Muscle of back (tissue), 13 donors: ENCODE measurements at places on chromosomes 3 and 15.
A peak's percentile ranks its signal among the peaks of the same experiment; 100 is the strongest.

GRCh38 chr15:51170882-51171633, 76.4 kb upstream of the TNFAIP8L3 start:
- no peak for DNase-seq

GRCh38 chr3:18233987-18234716, 191.0 kb downstream of the SATB1 start:
- no peak for DNase-seq

DNA sequence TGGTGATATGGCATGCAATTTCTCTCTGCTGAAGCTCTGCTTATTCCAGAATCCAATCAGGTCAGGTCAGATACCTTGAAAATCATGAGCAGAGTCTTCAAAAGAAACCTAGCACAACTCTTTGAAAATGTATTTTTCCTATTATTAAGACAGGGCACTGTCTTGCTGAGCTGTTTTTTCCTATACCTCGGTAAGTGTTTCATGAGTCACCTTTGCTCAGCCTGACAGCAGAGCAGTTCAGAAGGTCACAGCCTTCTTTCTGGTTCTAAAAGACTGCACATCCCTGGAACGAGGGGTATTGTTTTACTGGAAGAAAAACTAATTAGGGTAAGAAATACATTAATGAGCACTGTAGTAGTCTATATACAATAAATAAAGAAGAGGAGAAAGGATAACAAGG, 422.0 kb downstream of the SOX2 start:
- DNase-seq, result no peak

GRCh38 chr3:31724651-31725050, 191.9 kb downstream of the STT3B start:
- DNase-seq, result no peak

DNA sequence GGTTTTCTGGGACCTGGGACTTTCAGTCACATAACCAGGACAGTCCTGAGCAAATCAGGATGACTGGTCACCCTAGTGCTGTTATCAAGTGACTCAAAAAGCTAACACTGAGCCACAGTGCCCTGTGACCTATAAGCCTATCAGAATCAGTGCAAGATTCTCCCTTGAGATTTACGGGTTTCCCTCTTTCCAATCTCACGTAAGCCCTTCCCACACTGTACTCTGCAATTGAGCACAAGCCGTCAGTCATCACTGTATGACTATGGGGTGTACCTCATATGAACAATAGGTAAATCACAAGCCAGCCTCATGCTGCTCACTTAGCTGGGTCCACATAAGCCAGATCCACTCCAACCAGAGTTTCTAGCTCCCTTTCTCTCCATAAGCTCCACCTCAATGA, 21.0 kb upstream of the CLDN18 start:
- DNase-seq, result no peak

DNA sequence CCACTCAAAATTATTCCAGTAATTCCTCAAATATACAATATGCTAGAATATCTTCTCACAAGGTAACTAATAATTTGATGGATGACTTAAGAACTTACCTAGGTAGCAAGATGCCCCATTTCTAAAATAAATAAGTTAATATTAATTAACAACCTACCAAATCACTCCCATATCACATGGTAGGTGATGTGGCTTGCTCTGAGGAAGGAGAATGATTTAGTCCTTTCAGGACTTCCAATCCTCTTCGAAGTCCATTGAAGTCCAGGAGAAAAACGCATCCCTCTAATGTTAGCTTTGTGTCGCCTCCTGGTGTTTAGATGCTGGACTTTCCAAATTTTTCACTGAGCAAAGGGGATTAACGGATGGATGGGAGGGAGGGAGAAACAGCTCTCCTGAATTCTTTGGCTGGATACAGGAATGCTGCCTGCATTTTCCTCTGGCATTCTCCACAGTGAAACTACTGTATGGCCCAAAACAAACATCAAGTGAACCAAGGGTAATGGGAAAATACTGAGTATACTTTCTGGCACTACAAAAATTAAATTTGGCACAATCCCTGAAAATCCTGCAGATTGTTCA, 58.6 kb downstream of the PRICKLE2 start:
- peak; percentile 79 for DNase-seq

GRCh38 chr15:72790302-72790910, 6.8 kb upstream of the ADPGK start:
- DNase-seq, result no peak

GRCh38 chr3:197260491-197261163, 37.8 kb downstream of the DLG1 start:
- DNase-seq, result peak; percentile 4

GRCh38 chr3:139928708-139929505, 6.1 kb upstream of the CLSTN2 start:
- DNase-seq, result no peak

DNA sequence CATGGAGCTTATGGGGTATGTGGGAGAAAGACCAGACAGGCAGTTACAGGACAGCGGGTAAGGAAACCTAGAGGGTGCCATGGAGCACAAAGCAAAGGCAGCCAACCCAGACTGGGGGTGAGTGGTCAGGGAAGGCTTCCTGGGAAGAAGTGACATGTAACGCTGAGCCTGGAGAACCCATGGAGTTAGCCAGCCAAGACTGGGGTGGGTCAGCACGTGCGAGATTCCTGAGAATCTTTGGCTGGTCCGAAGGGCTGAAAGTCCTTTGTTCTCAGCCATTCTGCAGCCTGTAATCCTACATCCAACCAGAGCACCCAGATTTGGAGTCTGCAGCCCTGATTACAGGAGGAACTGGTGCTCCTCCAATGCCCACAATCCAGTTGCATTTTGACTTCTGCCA, 120.1 kb upstream of the WNT5A start:
- no peak for DNase-seq

- DNase-seq, result no peak
Observed at GRCh38 chr3:69252631-69253030, 130.2 kb upstream of the LMOD3 start.

GRCh38 chr15:65286069-65286703, 497 bp downstream of the PARP16 start:
- DNase-seq, result peak; percentile 90

GRCh38 chr3:36282766-36283165, 97.5 kb upstream of the STAC start:
- no peak for DNase-seq

DNA sequence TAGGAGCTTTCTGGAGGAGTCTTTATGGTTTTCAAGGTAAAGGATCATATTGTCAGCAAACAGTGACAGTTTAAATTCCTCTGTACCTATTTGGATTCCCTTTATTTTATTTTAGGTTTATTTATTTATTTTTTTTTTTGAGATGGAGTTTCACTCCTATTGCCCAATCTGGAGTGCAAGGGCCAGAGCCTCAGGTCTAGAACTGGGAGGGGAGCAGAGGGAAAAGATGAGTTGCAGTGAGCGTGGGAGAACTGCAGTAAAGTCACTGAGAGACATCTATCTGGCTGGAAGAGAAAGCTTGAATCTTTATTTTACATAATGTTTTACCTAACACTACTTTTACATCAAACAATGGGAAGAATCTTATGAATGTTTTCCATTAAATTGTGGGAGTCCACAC, 49.5 kb upstream of the GK5 start:
- no peak for DNase-seq

DNA sequence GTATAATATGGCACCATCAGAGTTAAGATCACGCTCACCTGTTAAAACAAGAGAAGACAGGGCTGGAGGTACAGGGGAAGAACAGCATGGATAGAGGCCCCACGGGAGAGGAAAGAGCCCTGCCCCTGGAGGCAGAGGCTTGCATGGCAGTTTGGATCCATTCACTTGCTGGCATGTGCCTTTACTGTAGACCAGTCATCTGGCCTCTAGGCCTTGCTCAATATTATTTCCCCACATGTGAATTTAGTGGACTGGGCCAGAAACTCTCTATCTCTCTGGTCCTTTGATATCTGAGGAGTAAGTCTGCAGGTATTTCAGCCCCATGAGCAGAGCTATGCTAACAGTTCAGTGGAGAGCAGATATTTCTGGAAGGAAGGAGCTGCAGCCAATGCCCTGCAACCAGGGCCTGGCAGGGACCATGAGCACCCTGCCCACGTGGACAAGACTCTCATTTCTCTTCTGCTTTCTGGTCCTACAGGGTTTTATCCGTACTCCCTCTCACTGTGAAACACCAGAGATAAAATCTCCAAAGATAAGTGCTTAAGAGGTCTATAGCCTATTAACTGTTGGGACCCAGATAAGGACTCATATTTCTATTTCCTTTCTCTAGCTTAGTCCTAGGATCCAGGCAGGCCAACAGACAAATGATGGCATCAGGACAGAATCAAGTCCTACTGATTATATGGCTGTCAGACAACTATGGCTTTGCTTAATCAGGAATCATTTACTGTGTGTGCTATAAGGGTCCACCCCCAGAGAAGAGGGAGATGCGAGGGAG, 65.0 kb downstream of the CLDN11 start:
- no peak for DNase-seq

GRCh38 chr3:142003291-142003690, 126.8 kb downstream of the ATP1B3 start:
- no peak for DNase-seq

- DNase-seq, result no peak
Observed at GRCh38 chr3:32843510-32844321, 25.9 kb downstream of the TRIM71 start.

GRCh38 chr3:191901741-191902140, 440.8 kb downstream of the PYDC2 start:
- DNase-seq, result no peak

- DNase-seq, result no peak
Observed at GRCh38 chr15:26887926-26888666, 21.2 kb downstream of the GABRA5 start.

- no peak for DNase-seq
Observed at GRCh38 chr3:66312039-66312438, 91.2 kb downstream of the SLC25A26 start.

DNA sequence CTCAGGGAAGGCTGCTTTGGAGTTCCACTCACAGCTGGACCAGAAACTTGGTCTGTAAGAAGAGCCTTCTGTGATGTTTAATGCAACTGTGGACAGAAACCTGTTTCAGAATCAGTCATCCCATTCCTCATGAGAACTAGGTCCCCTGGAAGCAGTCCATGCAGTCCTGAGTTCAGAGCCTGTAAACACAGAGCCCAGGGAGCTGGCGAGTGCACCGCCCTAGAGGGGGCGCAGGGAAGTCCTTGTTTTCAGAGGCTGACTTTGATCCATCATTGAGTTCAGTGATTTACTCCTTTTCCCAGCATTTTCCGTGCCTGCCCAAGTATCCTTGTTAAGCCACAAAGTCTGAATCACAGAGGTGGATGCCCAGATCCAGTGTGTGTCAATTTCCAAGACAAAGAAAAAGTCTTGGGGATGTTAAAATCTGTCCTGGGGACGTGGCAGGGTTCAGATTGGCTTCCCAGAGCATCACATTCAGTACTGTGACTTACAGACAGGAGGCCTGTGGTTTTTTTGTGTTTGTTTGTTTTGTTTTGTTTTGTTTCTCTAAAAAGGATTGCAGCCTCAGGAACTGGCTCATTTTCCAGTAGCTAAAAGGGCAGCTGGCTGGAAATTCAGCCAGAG, 9.8 kb upstream of the TXNRD3 start:
- no peak for DNase-seq

GRCh38 chr3:61438253-61439121, 122.9 kb upstream of the PTPRG start:
- no peak for DNase-seq

DNA sequence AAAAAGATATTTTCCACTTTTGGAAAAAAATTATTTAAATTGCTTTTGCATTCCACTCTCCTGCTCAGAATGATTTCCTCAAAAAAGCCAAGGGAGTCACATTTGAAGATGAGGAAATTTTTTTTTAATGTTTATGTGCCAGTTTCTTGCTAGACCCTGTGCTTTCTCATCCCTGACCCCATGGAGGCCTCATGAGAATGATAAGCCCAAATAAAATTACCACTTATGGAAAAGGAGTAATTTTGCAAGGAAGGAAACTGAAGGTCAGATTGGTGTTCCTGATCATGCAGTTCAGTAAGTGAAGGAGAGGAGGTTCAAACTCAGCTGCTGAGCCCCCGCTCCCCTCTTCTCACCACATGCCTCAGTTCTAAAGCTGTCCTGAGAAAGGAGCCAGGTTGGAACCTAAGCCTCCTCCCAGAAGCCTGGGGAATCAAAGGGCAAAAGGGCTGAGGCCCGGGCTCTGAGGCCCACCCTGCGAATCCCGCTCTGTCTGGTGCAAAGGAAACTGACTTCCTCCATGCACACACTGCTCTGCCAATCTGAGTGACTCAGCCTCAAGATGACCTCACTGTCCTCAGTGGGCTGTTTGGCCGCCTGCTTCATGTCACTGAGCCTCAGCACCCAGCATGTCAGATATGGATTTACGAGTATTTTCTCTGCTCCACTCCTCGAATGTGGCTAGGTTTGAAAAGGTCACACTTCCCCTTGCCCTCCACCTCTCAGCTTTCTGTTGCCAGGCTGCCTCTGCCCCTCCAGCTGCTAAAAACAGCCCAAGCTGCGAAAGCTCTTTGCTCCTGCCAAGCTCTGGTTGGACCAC, 56.9 kb upstream of the FLNB start:
- DNase-seq, result peak; percentile 66

- peak; percentile 48 for DNase-seq
Observed at GRCh38 chr3:135911110-135911509, 54.4 kb upstream of the PPP2R3A start.

GRCh38 chr3:69359339-69359893, 26.5 kb downstream of the FRMD4B start:
- no peak for DNase-seq

- no peak for DNase-seq
Observed at GRCh38 chr3:65186268-65186667, 498.5 kb upstream of the ADAMTS9 start.

GRCh38 chr15:60695713-60696522, 217.0 kb upstream of the ICE2 start:
- DNase-seq, result no peak

DNA sequence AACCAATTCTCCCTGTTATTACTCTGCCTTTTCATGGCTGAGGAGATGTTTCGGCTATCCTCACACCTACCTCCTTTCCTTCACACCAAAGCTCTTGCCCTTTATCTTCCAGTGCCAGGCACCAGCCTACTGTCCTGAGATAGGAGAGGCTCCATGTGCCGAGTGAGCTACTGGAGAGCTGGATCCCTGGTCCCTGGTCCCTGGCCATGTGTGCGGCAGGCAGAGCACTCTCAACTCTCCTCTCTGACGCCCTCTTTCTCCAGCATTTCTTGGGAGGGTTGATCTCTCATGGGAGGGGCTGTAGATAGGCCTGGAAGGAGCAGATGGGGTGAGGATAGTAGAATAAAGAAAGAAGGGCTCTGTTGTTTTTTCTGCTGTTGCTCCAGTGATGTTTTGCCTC, 277.1 kb upstream of the UMPS start:
- DNase-seq, result no peak

- DNase-seq, result no peak
Observed at GRCh38 chr3:36741285-36741684, 23.1 kb downstream of the DCLK3 start.

DNA sequence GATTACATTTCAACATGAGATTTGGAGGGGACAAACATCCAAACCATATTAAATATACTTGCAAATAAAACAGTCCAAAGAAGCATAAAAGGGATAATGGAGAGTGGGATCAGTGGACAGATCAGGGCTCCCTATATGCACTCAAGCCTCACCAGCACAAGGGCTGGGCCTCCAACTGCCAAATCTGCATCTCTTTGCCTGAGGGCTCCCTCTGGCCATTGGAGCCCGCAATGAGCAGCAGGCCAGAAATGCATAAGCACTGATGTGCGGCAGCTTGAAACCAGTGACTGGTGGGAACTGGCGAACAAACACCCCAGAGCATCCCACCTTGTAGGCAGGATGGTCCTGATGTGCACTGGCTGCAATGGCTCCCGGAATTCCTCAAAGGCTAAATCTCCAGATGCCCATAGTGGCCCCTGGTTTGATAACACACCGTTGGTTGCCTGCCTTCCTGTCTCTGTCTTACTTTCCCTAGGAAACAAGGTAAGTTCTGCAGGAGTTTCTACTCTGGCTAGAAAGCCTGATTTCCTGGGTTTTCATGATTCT, 55.9 kb upstream of the POMGNT2 start:
- DNase-seq, result no peak

GRCh38 chr3:101719604-101720185, 4.7 kb upstream of the CEP97 start:
- no peak for DNase-seq
